Ascending aorta (tissue), 2 donors: ENCODE measurements at places on chromosomes 1 and 21.

- H3K4me3 ChIP-seq: no peak overlapping the region
- no peaks in the 10 kb centered on the region for H3K36me3 ChIP-seq
- H3K27ac ChIP-seq: no peak overlapping the region
- H3K4me1 ChIP-seq: peaks cover 10% of the 10 kb centered on the region
- DNase-seq: no peak
Observed at GRCh38 chr1:214491468-214492146, 59.8 kb downstream of the PTPN14 start.

DNA sequence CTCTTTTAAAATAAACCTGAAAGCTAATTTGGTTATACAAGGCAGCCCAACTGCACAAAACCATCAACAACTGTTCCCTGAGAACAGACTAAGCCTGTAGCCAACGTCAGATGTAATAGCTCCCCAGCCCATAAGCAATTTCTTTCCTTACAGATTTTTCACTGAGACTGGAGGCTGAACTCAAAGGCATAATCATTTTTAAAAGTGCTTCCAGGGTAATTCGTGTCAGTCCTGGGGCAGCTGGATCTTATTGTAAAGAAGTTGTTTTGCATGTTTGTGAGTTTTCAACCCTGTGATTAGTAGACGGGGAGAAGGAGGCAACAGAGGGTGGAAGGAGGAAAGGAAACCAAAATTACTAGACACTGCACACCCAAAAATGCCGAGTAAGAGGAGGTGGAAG lies 3.2 kb downstream of the DPT start:
- H3K36me3 ChIP-seq: no peaks in the 10 kb centered on the region
- H3K4me3 ChIP-seq: no peak overlapping the region
- no peak overlapping the region for H3K27ac ChIP-seq
- H3K4me1 ChIP-seq: no peaks in the 10 kb centered on the region
- H3K27me3 ChIP-seq: no peaks in the 10 kb centered on the region

DNA sequence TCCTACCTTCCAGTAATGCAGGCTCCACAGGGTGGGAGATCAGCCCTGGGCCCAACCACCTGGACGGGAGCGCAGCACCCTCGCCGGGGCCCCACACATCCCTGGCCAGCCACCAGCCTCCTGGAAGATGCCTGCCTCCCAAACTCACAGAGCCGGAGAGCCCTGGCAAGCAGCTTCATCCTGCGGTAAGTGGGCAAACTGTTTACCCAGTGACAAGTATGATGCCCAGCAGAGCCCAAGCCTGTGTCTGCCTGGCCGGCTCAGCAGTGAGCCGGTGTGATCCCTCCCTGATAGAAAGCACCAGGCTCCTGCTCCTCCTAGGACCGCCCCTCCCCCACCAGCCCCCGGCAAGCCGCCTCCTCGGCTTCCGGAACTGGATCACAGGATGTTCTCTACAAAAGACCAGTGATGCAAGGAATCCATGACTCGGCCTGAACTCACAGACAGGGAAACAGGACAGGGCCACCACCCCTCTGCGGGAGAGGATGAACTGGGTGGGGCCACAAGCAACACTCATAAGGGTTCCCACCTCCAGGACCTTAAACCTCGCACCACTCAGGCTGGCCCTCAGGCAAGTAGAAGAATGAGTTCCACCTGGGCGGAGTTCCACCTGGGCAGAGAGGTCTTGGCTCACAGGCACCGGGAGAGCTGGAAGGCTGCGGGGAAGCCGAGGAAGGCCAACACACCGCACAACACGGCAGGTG lies 7.9 kb downstream of the ACOT7 start:
- DNase-seq: peak; percentile 77
- no peaks in the 10 kb centered on the region for H3K27me3 ChIP-seq
- H3K4me3 ChIP-seq: no peak overlapping the region
- H3K27ac ChIP-seq: peak overlapping the region; percentile 68
- no peaks in the 10 kb centered on the region for H3K36me3 ChIP-seq

GRCh38 chr1:24849672-24850295 lies 80.3 kb downstream of the RUNX3 start:
- no peak overlapping the region for H3K4me3 ChIP-seq
- no peak overlapping the region for H3K27ac ChIP-seq
- peaks cover 6% of the 10 kb centered on the region for H3K36me3 ChIP-seq
- no peaks in the 10 kb centered on the region for H3K27me3 ChIP-seq

GRCh38 chr1:178458203-178458602 lies 38.6 kb downstream of the CLEC20A start:
- H3K36me3 ChIP-seq: peaks cover 3% of the 10 kb centered on the region
- no peak overlapping the region for H3K4me3 ChIP-seq

- no peak overlapping the region for H3K4me3 ChIP-seq
- DNase-seq: no peak
- H3K4me1 ChIP-seq: no peaks in the 10 kb centered on the region
Observed at GRCh38 chr1:230507236-230507635, 81.1 kb upstream of the PGBD5 start.
